Stimulated activated CD4-positive, alpha-beta T cell treated with anti-CD3 and anti-CD28 coated beads, Interleukin-4, amount 100 ng/mL, for 48 hours (primary cell): ENCODE measurements at places on chromosomes 12 and 14.

- no peak for DNase-seq
These were observed 73.9 kb upstream of the KRR1 start for GRCh38 chr12:75585330-75585729.

DNA sequence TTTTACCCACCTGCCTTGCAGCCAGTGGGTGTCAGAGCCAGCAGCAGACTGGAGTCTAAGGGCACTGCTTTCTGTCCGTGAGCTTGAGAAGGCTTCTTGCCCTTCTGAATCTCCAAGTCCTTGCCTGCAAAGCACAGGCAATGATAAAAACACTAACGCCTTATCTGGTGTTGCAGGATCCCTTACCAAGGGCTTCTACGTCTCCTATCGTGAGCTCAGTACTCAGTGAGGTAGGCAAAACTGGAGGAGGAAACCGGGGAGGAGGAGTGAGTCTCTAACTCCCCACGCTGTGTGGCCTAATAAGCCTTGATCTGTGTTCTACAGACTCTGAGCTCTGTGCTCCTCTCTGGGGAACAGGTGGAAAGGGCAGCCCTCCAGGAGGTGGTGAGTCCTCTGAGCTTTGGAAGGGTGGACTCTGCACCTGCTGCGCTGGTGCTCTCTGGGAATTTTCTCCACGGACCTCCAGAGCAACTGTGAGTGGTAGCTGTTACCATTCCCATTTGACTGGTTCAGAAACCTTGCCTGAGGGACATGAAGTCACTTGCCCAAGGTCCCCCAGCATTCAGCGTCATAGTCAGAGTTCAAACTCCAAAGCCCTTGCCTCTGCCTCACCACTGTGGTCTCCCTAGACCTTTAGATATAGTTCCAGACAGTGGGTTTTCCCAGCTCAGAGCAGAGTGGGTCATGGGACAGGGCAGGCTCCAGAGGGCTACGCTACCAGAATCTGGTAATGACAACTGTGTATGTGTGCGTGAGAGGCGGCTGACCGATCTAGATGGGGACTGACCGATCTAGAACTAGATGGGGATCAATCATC lies 7.0 kb upstream of the MARK3 start:
- no peak for DNase-seq

DNA sequence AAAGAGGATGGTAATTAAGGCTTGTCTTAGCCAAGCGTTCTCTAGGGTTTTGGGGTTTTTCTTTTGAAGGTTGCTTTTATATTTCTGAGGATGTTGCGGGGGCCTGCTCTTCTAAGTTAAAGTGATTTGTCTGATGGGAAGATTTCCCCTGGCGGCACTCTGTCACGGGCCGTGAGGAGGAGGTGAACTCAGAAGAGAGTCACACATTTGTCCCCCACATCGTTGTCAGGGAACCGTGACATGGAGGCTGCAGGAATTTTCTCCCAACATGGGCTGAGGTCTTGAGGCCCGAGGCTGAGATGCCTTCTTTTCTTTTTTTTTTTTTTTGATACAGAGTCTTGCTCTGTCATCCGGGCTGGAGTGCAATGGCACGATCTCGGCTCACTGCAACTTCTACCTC lies 71.5 kb downstream of the ADGRD1 start:
- no peak for DNase-seq

DNA sequence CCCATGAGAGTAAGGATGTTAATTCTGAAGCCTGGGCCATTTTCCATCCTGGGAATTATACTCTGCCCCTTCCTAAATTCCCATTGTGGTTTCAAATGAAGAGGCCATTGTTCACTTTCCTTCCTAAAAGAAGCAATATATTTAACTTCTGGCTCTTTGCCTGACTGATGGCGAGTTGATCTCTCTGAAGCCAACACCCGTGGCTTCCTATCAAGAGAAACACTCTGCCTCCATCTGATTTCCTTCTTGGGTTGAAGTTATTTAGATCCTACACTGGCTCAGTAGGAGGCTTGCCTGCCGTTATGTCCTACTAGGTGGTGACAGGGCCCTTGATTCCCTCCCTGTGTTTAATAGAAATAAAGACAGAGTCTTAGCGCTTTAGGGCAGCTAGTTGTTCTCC lies 97.4 kb downstream of the PRKCH start:
- no peak for DNase-seq

DNA sequence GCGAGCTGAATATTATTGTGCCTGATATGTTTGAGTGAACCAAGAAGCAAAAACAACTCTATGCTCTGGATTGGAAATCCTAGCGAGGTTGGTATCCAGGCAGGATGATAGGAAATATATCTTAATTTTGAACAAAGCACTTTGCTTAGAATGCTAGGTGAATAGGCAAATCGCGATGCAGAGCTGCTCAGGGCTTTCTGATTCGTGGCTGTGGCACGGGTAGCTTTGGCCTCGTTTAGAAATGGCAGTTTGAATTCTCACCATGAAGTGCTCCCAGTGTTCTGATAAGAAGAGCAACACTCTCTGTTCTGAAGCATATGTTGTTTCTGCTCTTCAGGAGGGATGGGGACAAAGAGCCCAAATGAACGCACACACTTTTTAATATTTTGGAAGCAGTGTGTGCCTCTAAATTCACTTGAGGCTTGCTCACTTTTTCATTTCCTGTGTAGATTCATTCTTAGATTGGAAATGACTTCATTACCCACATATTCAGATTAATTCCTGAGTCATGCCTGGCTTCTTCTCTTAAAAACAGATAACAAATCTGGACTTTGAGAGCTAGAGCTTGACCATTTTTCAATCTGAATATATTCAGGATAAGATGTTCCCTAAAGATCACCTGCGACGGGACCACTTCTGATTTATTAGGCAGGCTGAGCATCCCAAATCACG lies 200.9 kb downstream of the RPAP3 start:
- no peak for DNase-seq

- DNase-seq: no peak
These were observed 206.0 kb upstream of the DIO3 start for GRCh38 chr14:101355284-101355683.

GRCh38 chr14:103022002-103022684 lies 35.2 kb downstream of the CDC42BPB start:
- DNase-seq: no peak

GRCh38 chr12:112130441-112130998 lies 5.2 kb downstream of the TRAFD1 start:
- no peak for DNase-seq

DNA sequence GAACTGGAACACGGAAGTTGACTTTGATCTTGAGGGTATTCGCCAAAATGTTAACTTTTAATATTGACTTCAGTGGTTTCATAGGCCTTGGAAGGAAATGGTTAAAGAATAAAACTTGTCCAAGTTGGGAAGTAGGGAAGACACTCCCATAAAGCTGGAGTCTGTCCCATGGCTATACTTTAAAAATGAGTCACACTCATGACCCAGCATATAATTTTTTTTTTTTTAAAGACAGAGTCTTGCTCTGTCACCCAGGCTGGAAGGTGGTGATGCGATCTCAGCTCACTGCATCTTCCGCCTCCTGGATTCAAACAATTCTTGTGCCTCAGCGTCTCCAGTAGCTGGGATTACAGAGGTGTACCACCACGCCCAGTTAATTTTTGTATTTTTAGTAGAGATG lies 19.6 kb downstream of the TMPRSS12 start:
- no peak for DNase-seq

DNA sequence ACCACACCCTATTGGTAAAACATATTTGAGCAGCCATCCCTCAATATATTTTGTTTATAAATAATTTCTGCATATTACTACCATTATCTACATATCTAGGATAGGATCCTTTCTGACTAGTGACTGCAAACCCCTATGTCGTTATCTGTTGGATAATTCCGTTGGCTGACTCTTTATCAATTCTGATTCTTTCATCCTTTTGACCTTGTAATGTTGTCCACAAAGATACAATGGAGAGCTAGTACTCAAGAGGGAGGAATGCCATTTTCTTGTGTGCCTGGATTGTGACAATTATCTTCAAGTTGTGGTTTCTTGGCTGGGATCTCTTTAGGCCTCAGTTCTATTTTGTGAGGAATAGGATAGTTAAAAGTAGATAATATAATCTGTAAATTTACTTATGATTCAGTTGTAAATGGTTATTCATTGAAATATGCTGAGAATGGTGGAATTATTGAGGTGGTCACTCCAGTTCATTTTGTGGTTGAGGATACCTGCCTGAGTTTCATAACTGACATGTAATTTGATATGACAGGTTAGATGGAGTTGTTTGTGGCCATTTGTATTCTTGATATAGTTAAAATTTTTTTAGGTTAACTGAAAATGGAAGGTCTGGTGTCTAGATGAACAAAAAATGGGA lies 10.1 kb downstream of the CHST11 start:
- no peak for DNase-seq

GRCh38 chr12:62844915-62845314 lies 90.0 kb downstream of the PPM1H start:
- DNase-seq: no peak

- no peak for DNase-seq
These were observed 206.9 kb upstream of the AMIGO2 start for GRCh38 chr12:47286676-47287075.

GRCh38 chr12:15834575-15834974 lies 45.4 kb upstream of the EPS8 start:
- DNase-seq: no peak

DNA sequence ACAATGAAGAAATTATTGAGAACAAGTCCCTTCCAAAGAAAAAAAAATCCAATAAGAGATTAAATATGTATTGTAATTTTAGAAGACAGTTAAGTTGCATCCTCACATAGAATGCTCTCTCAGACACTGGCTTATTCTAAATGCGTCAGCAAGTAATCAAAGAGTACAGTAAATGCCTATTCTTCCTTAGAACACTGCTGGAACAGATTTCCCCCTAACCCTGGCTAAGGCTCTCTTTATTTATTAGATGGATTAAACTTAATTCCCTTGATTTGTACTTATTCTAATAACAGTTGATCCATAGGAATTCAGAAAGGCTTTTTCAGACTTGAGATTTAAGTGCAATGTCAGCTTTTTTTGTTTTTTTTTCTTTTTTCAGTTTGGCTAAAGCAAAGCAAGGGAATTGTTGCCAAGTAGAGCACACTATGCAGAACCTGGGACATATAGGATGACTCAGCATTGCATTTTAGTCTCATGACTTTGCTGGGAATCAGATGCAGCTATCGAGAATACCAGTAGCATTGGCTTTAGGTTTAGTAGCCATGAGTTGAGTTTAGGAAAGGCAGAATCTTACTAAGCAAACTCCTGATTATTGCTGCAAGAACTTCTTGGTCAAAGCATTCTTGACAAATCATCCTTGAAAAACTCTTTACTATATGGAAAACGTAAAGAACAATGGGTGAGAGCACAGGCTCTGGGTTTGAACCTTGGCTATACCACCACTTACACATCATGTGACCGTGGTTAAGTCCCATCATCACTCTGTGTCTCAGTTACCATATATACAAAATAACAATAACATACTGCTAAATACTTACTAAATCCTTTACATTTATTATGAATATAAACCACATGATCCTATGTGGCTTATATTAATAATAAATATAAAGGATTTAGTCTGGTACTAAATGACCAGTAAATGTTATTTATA lies 26.7 kb downstream of the MED21 start:
- DNase-seq: no peak

GRCh38 chr12:25585021-25585523 lies 32.0 kb upstream of the LMNTD1 start:
- no peak for DNase-seq

- DNase-seq: no peak
These were observed 237.6 kb downstream of the SLC16A7 start for GRCh38 chr12:59833408-59833807.

DNA sequence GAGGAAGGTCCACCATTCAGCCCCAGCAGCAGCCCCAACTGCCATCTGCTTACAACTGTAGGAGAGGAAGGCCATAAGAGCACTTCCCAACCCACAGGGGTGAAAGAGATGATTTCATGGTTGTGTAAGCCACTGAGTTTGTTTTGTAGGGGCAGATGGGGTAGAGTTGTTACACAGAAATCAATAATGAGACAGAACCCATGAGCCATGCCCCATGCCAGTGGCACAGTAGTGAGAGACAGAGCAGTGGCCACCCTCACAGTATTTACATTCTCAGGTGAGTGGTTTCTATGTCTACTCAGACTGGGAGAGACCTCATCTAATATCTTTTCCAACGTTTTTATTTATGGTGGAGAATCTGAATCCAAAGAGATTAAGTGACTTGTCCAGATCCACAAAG lies 68.6 kb downstream of the NUAK1 start:
- no peak for DNase-seq

- DNase-seq: no peak
These were observed 192.4 kb downstream of the PELI2 start for GRCh38 chr14:56310643-56311042.

DNA sequence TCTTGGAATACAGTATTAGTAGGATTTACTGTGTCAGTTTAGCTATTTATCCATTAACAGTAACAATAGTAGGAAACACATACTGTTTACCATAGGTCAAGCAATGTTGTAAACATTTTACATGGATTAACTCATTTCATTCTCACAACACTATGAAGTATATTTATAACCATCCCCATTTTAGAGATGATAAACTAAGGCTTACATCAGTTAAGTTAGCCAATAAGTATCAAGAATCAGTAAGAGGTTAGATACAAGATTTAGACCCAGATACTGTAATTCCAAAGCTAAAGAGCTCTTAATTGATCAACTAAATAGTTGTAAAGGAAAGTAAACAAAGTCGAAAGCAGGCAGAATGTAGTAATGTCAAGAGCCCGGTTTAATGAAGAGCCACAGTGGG lies 1.1 kb downstream of the SYNJ2BP start:
- DNase-seq: no peak

DNA sequence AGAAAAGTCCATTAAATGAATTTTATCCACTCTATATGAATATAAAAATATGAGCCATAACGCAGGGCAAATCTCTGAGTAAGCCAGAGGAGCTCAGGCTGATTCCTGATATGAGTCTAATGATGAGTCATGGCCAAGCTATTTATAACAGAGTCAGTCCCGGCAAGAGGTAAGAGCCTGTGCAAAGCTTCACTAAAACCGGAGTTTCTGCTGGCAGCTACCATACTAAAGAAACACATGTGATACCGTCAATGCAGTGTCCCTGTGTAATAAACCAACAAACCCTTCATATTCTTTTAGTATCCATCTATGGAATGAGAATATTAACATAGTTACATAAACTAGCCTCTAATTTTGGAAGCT lies 319.4 kb downstream of the KCNC2 start:
- DNase-seq: no peak

GRCh38 chr14:92074555-92074954 lies 31.8 kb downstream of the ATXN3 start:
- DNase-seq: no peak

DNA sequence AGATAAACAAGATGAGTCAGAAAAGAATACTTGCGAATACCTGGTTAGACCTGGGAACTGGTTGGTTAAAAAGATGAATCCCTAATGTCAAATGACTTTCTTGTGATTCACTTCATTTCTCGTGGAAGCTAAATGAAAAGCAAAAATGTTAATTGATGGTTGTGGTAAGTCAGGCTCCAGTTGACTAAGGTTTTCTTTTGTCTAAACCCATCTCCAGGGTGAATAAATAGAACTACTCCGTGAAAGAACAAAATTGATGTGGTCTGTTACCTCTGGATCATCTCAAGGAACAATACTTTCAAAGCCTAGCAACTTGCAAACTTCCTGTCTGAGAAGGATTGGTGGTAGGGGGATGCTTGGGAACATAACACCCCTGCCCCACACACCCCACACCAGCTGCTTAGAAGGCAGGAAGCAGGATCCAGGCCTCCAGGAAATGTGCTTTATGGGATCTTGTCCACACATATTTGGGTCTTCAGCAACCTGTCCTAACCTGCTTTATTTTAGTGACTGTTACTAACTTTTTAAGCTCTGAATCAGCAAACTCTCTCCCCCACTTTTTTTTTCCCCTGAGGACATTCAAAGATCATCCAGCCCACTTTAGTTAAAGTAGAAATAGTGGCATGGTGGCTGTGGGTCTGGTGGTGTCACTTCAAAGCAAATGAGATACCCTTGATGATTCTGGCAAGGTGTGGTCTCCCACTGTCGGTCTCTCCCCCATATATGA lies 60.4 kb upstream of the PTHLH start:
- no peak for DNase-seq
